ENCODE measurements at places on chromosomes 6 and 20.
A peak's percentile ranks its signal among the peaks of the same experiment; 100 is the strongest.

DNA sequence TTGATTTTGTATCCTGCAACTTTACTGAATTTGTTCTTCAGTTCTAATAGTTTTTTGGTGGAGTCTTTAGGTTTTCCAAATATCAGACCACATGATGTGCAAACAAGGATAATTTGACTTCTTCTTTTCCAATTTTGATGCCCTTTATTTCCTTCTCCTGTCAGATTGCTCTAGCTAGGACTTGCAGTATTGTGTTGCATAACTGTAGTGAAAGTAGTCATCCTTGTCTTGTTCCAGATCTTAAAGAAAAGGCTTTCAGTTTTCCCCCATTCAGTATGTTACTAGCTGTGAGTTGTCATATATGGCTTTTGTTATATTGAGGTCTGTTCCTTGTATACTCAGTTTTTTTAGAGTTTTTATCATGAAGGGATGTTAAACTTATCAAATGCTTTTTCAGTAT lies 4.6 kb downstream of the MICB start:
- DNase-seq, result no peak

DNA sequence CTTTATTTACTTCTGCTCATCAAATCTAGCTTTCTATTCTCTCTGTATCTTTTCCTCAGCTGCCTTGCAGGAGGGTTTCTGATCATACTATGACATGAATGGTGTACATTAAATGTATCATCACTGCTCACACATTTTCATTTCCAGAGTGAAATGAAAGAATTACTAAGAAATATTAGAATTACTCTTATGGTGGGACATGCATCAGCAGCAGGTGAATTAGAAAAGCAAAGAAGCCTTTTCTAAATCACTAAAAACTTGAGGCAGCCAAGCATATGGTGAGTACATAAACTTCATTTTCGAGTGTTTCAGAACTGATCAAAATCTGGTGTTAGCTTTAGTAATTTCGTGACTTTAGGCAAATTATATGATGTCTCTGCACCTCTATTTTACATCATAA lies 23.6 kb downstream of the IL17A start:
- no peak for DNase-seq

DNA sequence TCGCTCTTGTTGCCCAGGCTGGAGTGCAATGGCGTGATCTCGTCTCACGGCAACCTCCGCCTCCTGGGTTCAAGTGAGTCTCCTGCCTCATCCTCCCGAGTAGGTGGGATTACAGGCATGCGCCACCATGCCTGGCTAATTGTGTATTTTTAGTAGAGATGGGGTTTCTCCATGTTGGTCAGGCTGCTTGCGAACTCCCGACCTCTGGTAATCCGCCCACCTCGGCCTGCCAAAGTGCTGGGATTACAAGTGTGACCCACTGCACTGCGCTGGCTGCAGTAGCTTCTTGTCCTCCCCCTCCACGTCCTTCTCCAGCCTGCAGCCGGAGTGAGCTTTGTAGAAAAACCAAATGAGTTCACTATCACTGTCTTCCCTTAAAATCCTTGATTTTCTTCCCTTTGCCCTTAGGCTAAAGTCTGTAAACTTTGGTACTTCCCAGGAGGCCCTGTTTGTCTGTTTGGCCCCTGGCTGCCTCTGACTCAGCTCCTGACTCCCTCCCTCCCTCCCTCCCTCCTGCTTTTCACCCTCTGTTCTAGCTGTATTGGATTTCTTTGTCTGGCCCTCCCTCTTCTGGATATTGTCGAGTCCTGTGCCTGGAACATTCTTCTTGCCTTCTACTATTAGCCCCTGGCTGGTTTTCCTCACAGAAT lies 12.9 kb downstream of the PARD6B start:
- peak; percentile 87 for DNase-seq

GRCh38 chr6:51892750-51893149 lies 194.7 kb downstream of the PKHD1 start:
- no peak for DNase-seq

- DNase-seq, result no peak
Measured at GRCh38 chr6:10567256-10568026, 46.3 kb downstream of the GCNT2 start.

All from ascending aorta (tissue), 2 donors.